Thymus (tissue), 14 donors: ENCODE measurements at places on chromosomes 2 and 18.

- no peak for DNase-seq
- H3K27me3 ChIP-seq, result no peaks in the 10 kb centered on the region
Observed at GRCh38 chr2:144666032-144666431, 146.1 kb upstream of the ZEB2 start.

- H3K4me3 ChIP-seq, result no peak overlapping the region
- no peaks in the 10 kb centered on the region for H3K4me1 ChIP-seq
- no peak overlapping the region for H3K27ac ChIP-seq
- H3K36me3 ChIP-seq, result no peaks in the 10 kb centered on the region
Observed at GRCh38 chr2:63530704-63531279, 57.5 kb downstream of the WDPCP start.

DNA sequence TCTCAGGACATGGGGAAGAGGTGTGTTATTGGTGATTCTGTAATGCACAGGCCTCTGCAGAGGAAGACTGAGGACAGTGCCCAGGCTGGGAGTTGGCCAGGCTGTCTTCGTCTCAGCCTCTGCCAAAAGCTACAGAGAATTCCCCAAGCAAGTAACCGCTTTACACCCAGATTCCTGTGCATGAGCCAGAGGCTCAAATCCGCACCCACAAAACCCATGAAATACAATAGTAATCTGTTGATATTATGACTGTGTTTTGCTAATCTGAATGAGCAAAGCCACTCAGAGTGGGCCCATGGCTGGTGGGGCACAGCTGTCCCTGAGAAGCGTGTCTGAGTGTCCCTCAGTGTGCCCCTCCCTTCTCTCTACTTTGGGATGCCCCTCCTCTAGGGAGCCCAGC, 149.5 kb upstream of the PXDN start:
- no peak overlapping the region for H3K4me3 ChIP-seq
- no peak for DNase-seq
- no peak overlapping the region for H3K27ac ChIP-seq
- H3K27me3 ChIP-seq, result no peaks in the 10 kb centered on the region
- no peaks in the 10 kb centered on the region for H3K36me3 ChIP-seq

DNA sequence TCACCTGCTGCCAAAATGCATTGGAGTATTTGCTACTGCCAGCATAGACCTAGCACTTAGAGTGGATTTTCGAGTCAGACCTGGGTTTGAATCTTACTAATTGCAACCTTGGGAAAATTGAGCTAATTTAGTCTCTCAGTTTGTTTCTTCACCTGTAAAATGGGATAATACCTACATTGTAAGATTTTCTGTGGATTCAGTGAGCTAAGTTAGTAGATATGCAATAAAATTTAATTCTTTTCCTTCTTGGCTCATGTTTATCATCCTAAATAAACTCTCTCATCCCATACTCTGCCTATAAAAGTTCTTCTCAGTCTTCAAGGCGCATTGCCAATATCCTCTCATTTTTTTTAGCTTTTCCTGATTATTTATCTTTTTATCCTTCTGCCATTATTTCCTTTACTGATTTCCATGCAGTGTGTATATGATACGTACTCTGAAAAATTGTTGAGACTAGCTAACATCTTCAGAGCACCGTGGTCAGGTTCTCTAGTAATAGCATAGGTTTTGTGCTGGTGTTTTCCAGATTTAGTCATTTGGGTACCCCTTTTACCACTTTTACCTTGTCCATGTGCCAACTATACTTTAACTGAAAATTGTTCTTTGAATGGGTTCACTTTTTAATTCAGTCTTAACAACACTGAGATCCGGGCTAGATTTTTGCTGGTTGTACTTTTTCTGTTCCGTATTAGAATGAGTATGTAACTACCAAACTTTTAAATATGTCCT, 7.3 kb downstream of the CEP192 start:
- DNase-seq, result no peak
- no peaks in the 10 kb centered on the region for H3K27me3 ChIP-seq
- no peak overlapping the region for H3K27ac ChIP-seq
- no peak overlapping the region for H3K4me3 ChIP-seq
- peaks cover 1% of the 10 kb centered on the region for H3K4me1 ChIP-seq
- H3K36me3 ChIP-seq, result peaks cover 23% of the 10 kb centered on the region

GRCh38 chr2:240463866-240464481, 28.5 kb downstream of the GPC1 start:
- H3K4me3 ChIP-seq, result no peak overlapping the region
- H3K27ac ChIP-seq, result no peak overlapping the region
- H3K36me3 ChIP-seq, result no peaks in the 10 kb centered on the region
- no peak for DNase-seq

- no peaks in the 10 kb centered on the region for H3K27me3 ChIP-seq
- H3K4me1 ChIP-seq, result no peaks in the 10 kb centered on the region
- DNase-seq, result no peak
- H3K4me3 ChIP-seq, result no peak overlapping the region
- H3K36me3 ChIP-seq, result no peaks in the 10 kb centered on the region
- no peak overlapping the region for H3K27ac ChIP-seq
Observed at GRCh38 chr2:180046776-180047175, 39.7 kb upstream of the CWC22 start.

DNA sequence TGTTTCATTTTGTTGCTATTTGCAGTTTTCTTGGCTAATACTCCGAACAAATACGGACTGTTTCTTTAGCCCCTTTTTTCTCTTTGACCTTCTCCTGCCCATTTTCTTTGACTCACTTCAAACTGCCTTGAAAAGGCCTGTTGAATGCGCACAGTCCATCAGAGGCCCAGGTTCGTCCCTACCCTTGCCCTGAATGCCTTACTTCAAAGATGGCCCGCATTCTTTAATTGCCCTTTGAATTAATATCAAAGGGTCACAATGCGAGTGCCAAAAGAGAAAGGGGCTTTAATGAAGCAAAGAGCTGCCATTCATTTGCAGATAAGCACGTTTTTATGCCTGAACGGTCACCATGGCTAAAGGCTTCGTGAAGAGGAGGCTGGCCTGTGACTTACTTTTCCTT, 29.7 kb downstream of the PAX3 start:
- H3K27ac ChIP-seq, result no peak overlapping the region
- no peaks in the 10 kb centered on the region for H3K4me1 ChIP-seq

- no peaks in the 10 kb centered on the region for H3K36me3 ChIP-seq
- H3K27me3 ChIP-seq, result no peaks in the 10 kb centered on the region
Observed at GRCh38 chr18:58297198-58297597, 253.2 kb downstream of the NEDD4L start.

DNA sequence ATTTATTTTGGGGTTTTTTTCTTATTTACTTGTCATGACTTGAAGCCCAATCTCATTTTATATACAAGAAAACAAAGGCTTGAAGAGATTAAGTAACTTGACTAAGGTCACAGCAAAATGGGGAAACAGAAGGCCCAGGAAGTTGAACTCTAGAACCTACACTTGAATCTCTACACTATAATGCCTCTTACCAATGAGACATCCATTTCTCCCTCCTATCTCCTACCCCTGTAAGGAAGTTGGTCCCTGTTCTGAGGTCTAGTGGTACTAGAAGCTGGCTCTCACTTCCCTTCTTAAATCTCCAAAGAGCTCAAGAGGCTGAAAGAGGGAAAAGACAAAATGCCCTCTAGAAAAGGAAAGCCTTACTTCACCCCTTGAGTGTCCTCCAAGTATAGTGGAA, 25.5 kb upstream of the IHH start:
- H3K27me3 ChIP-seq, result no peaks in the 10 kb centered on the region
- no peak overlapping the region for H3K4me3 ChIP-seq
- H3K4me1 ChIP-seq, result no peaks in the 10 kb centered on the region
- no peaks in the 10 kb centered on the region for H3K36me3 ChIP-seq
- no peak overlapping the region for H3K27ac ChIP-seq
- DNase-seq, result no peak

GRCh38 chr2:96967436-96967835, 18.9 kb downstream of the FAM178B start:
- H3K4me3 ChIP-seq, result no peak overlapping the region
- H3K36me3 ChIP-seq, result no peaks in the 10 kb centered on the region
- peaks cover 17% of the 10 kb centered on the region for H3K27me3 ChIP-seq
- no peak for DNase-seq
- peaks cover 16% of the 10 kb centered on the region for H3K4me1 ChIP-seq

- H3K27me3 ChIP-seq, result no peaks in the 10 kb centered on the region
- H3K4me3 ChIP-seq, result no peak overlapping the region
- H3K27ac ChIP-seq, result no peak overlapping the region
- no peaks in the 10 kb centered on the region for H3K36me3 ChIP-seq
- peaks cover 12% of the 10 kb centered on the region for H3K4me1 ChIP-seq
Observed at GRCh38 chr2:68839260-68839833, 31.9 kb downstream of the BMP10 start.

GRCh38 chr18:21678859-21679258, 25.7 kb downstream of the ABHD3 start:
- DNase-seq, result no peak
- no peaks in the 10 kb centered on the region for H3K36me3 ChIP-seq
- no peak overlapping the region for H3K27ac ChIP-seq
- H3K27me3 ChIP-seq, result no peaks in the 10 kb centered on the region
- peaks cover 2% of the 10 kb centered on the region for H3K4me1 ChIP-seq
- no peak overlapping the region for H3K4me3 ChIP-seq

DNA sequence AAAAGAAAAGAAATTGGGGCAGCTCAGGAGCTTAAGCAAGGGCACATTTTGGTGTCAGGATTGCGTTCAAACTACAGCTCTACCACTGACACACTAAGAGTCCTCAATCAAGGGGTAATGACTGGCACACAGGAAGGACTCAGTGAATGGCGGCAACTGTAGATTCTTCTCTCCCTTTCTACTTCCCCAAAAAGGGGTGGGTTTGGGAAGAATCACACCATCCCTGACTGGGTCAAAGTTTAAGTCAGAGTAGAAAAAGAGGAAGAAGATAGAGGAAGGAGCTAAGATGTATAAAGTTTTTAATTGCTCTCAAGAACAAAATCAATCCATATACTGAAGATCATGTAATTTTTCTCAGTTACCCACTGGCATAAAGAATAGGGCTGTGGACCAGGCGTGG, 2.6 kb downstream of the NLRC4 start:
- H3K27me3 ChIP-seq, result no peaks in the 10 kb centered on the region
- H3K36me3 ChIP-seq, result no peaks in the 10 kb centered on the region
- no peak overlapping the region for H3K27ac ChIP-seq
- DNase-seq, result no peak

DNA sequence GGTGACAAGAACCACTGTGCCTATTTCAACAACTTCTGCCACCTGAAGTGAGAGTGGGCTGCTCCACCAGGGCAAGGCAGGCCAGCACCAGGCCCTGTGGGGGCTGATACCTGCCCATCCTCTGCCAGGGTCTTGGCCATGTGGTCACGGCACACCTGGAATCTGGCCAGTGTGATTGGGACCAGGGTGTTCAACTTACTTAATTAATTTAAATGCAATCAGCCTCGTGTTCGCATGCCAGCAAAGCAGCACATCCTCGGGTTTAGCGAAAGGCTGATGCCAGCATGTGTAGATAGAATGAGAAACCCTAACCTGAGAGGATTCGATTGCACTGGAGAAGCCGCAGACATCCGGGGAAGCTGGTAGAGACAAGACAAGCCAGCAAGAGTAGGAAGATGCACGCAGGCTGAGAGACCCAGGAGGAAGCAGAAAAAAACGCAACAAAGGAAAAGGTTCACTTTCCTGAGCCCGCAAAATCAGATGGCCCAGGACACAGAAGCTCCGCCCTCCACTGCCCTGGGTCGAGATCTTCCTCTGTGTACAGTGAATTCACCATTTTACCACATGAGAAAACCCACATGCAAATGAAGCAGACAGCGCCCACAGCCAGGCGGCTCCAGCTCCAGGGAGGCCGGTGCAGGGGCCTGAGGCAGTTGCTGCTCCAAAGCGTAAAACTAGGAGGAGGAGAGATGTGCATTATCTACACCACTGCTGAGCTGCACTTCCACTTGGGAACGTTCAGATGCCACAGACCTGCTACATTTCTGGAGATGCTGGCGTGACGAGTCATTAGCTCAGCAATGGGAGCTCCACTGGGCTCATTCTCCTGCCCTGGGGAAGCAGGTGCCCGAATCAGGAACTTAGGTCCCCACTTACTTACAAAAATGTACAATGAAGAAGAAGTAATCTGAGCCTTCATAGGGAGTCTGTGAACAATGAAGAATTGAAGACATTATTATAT, 92.1 kb downstream of the TMEM18 start:
- H3K27me3 ChIP-seq, result peaks cover 27% of the 10 kb centered on the region
- no peak overlapping the region for H3K4me3 ChIP-seq
- peaks cover 10% of the 10 kb centered on the region for H3K4me1 ChIP-seq
- DNase-seq, result peak; percentile 30

GRCh38 chr2:75074228-75074627, 115.8 kb downstream of the POLE4 start:
- H3K36me3 ChIP-seq, result no peaks in the 10 kb centered on the region
- DNase-seq, result no peak
- no peaks in the 10 kb centered on the region for H3K4me1 ChIP-seq
- no peak overlapping the region for H3K4me3 ChIP-seq

- no peak overlapping the region for H3K4me3 ChIP-seq
- H3K27me3 ChIP-seq, result no peaks in the 10 kb centered on the region
- no peaks in the 10 kb centered on the region for H3K36me3 ChIP-seq
- no peak for DNase-seq
- no peaks in the 10 kb centered on the region for H3K4me1 ChIP-seq
Observed at GRCh38 chr2:122627388-122627787, 871.9 kb downstream of the TSN start.

DNA sequence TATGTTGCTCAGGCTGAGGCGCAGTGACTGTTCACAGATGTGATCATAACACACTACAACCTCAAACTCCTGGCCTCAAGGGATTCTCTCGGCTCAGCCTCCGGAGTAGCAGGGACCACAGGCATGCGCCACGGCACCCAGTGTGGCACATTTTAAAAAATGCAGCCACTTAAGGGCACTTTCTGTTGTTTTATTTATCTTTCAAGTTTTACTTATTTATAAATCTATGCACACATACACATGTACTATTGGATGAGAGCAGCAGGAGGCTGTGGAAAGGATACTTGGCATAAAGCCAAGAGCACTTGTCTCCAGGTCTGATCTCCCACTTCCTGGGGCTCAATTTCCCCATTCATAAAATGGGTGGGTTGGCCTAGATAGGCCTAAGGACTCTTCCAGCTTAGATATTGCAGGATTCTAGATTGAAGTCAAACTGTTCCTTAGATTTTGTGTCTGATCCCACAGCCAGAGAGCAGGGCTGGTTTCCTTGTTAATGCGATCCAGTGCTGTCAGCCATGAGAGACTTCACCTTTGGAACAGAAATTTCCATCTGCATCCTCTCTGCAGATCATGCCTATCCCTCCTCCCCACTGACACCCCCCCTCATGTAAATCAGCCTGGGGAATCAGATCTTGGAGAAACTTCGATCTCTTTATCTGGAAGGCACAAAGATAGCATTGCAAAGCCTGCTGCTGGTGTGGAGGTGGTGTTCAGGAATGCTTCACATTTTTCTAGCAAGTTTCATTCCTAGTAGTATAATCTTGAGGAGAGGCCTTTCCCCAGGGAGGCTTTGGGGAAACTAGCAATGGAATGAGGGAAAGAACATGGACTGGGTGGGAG, 24.7 kb downstream of the PCBP1 start:
- DNase-seq, result no peak
- no peak overlapping the region for H3K27ac ChIP-seq
- no peaks in the 10 kb centered on the region for H3K27me3 ChIP-seq
- peaks cover 69% of the 10 kb centered on the region for H3K4me1 ChIP-seq

GRCh38 chr2:148721520-148721931, 77.0 kb downstream of the EPC2 start:
- peaks cover 11% of the 10 kb centered on the region for H3K36me3 ChIP-seq
- H3K27me3 ChIP-seq, result no peaks in the 10 kb centered on the region
- no peak for DNase-seq
